ENCODE measurements at places on chromosomes 6 and 20.

- DNase-seq, result no peak
These were observed 39.7 kb downstream of the KCNQ2 start for GRCh38 chr20:63432577-63433325.

- no peak for DNase-seq
These were observed 39.6 kb downstream of the LAMA4 start for GRCh38 chr6:112214739-112215269.

DNA sequence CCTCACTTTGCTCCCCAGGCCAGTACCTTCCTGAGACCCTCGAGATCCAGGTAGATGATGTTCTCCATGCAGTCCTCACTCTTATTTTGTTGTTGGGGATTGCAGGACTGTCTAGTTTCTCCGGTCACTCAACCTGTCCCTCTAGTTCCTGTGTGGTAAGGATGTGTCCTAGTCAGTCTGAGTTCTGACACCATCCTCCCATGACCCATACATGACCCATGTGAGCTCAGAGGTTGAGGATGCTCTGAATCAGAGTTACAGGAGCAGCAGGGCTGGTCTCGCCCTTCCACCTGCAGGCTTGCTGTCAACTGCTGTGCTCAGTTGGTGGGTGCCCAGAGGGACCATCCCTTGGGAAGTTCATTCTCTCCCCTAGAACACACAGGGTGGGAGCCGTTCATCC lies 11.9 kb upstream of the CST8 start:
- no peak for DNase-seq

DNA sequence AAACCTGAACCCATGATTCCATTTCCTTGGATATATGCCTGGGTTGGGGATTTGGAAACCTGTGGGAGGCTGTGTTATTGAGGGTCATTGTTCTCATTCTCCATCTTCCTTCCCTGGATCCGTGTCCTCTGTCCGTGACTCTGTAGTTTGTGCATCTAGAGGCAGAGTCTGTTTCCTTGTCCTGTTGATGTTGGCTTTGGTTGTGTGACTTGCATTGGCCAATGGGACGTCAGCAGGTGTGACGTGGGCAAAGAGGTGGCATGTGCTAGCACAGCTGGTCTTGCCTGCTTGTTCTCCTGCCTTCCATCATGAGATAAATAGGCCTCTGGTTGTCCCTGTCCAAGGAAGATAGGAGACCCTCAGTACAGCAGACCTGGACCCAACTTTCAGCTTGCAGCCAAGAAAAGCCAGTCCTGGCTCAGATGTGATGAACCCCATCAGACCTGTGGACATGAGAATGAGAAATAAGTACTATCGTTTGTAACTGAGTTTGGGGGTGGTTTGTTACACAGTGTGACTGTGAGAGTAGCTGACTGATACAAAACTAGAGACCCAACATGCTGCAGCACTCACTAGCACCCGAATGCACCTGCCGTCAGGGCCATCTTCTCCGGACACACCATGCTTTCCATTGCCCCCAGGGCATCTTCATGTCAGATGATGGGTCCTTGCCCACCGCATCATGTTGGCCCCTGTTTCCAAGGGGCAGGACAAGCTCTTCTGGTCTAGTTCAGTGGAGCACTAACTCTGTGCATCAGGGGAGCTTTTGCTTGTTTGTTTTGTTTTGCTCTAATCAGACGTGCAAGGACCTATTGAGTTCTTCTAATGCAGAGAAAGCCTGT lies 195.3 kb upstream of the SULF2 start:
- DNase-seq, result no peak

GRCh38 chr6:53067849-53068361 lies 2.7 kb downstream of the FBXO9 start:
- no peak for DNase-seq
